ENCODE measurements at places on chromosomes 6 and 20.

DNA sequence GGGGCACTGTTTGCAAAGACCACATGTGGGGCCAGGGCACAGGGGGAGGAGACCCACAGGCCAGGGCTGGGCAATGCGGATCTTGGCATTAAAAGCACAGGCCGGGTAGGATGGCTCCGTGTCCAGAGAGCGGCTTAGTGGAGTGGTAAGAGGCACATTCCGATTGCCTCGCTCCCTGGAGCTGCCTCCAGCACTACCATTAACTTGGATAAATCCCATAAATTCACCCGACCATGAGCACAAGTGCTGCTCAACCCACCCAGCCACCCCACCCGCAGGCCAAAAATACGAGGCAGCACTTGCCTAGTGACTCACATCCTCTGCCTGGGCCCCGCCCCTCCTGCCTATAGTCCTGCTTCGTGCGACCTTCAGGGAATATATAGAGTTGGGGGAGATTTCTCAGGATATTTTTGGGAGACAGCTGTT lies 67.5 kb upstream of the QKI start:
- no peak for DNase-seq

DNA sequence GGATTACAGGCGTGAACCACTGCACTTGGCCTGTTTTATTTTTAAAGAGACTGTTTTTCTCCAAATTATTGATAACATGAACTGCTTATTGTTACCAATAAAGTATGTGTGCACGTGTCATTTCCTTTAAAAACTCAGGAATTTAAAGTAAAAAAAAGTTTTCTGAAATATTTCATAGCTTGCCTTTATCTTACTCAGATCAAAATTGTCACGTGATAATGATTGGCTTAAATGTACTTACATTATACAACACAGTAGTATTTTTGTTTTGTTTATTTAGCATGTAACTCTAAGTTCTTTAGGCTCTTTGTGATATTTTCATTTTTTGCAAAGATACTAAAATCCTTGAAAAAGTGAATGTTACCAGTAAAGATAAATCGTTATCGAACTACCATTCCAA lies 174.1 kb downstream of the ZFAND3 start:
- DNase-seq: no peak

- no peak for DNase-seq
Measured at GRCh38 chr6:47438481-47439347, 38.9 kb upstream of the CD2AP start.

DNA sequence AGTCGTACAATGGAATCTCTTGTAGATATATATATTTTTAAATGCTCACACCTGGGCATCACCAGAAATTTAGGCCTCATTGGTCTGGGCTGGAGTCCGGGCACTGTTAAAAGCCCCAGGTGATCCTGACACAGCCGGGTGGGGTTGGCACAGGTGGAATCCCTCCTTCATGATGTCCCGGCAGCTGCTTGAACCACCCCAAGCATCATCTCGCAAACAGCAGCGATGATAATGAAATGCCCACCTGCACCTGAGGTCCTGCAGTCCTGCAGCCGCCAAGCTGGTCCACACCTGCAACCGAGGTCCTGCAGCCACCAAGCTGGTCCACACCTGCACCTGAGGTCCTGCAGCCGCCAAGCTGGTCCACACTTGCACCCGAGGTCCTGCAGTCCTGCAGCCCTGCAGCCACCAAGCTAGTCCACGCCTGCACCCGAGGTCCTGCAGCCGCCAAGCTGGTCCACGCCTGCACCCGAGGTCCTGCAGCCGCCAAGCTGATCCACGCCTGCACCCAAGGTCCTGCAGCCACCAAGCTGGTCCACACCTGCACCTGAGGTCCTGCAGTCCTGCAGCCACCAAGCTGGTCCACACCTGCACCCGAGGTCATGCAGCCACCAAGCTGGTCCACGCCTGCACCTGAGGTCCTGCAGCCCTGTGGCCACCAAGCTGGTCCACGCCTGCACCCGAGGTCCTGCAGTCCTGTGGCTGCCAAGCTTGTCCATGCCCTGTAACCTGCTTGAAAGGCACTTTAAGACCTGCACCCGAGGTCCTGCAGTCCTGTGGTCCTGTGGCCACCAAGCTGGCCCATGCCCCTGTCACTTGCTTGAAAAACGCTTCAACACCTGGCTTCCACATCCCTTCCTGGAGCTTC lies 261.2 kb downstream of the DLL1 start:
- DNase-seq: no peak

- no peak for DNase-seq
Measured at GRCh38 chr6:161033667-161034066, 42.1 kb downstream of the MAP3K4 start.

DNA sequence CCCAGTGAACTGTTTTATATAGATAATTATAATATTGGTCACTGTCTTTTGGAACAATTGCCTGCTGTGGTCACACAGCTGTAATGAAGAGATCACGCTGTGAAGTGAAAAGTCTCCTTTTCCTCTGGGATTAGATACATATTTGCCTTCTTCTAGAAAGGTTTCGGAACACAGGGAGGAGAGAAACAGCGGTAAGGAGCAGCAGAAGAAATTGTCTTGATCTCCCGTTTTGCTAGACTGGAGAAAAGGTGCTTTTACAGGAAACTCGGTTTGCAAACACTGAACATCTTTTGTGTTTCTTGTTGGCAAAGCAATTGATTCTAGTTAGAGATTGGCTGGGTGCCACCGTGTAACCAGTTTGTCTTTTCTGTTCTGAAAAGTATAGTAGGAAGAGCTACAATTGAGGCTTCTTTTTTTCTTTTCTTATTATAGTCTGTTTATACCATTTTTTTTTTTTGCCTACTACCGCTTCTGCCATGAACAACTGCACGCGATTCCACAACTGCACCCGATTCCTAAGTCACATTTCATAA lies 404.1 kb upstream of the ID4 start:
- DNase-seq: no peak

GRCh38 chr6:158993639-158994038 lies 6.4 kb downstream of the RSPH3 start:
- DNase-seq: no peak

DNA sequence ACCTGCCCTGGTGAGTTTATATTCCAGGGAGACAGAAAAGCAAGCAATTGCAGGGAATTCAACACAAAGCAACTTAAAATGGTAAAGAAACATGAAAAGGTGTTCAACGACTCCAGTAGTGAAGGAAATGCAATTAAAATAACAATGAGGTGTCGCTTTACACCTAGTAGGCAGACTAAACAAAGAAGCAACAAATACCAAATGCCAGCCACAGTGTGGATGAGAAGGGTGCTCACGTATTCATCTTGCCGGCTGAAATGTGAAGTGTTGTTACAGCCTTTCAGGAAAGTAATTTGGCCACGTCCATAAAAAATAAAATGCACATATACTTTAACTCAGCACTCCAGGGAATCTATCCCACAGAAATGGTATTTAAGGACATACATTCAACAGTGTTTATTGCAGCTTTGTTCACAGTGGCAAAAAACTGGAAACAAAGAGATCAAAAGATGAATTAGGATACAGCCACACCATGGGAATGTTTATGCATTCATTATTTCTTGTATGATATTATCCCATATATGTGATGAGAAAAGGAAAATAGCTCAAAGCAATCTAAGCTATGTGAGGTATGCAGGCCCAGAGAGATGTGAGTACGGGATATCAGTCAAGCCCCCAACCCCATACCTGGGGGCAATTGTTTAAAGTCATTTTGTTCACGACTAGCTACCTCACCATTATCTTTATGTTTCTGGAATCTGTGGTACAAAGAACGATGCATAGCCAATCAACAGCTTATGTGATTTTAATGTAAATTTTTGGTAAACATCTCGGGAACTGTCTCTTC lies 266.0 kb upstream of the SOX4 start:
- DNase-seq: no peak

- DNase-seq: no peak
Measured at GRCh38 chr6:166202321-166202733, 34.7 kb upstream of the TBXT start.

- DNase-seq: no peak
Measured at GRCh38 chr6:37125774-37126492, 44.0 kb upstream of the PIM1 start.

GRCh38 chr20:16940701-16941100 lies 192.5 kb downstream of the OTOR start:
- no peak for DNase-seq

DNA sequence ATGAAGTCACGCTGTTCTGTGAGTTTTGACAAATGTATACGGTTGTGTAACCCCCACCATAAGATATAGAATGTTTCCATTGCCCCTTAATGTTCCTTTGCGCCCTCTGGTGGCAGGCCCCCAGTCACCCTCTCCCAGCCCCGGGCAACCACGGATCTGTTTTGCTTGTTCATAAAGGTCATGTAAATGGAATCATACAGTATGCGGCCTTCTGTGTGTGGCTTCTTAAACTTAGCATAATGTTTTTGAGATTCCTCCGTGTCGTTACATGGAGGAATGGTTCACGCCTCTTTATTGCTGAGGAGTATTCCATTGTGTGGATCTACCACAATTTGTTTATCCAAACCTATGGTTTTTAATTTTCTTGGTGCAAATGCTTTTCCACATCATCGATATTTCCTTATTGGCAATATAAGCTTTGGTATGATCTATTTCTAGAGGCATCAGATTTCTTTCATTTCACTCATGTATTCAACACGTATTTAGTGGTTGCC lies 28.4 kb downstream of the LYRM2 start:
- DNase-seq: peak; percentile 3

GRCh38 chr20:8077137-8077466 lies 55.0 kb upstream of the PLCB1 start:
- DNase-seq: no peak

DNA sequence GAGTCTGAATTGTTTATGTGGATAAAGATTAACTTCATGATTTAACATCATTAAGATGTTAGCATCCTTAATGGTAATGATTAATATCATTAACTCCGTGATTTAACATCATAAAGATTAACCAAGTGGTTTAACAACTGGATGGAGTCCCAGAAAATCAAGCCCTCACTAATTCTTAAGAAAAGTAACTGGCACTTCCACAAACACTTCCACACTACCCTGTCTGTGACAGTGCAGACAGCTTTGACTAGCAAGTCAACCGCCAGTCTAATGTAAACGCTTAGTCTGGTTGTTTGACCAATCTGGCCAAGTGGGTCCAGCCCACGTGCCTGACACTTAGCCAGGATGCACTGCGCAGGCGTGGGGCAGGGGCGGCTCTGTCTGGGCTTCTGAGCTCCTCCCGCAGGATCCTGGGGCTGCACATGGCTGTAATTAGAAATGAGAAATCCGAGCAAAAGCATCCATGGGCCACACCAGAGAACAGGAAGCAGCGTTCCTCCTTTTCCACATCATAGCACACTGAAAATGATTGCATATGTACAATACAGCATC lies 424.2 kb downstream of the FOXA2 start:
- DNase-seq: no peak

- no peak for DNase-seq
Measured at GRCh38 chr6:90178384-90178855, 118.2 kb downstream of the BACH2 start.

- DNase-seq: no peak
Measured at GRCh38 chr6:82963191-82963925, 102.3 kb downstream of the UBE3D start.

- peak; percentile 1 for DNase-seq
Measured at GRCh38 chr20:8254911-8255582, 123.0 kb downstream of the PLCB1 start.

DNA sequence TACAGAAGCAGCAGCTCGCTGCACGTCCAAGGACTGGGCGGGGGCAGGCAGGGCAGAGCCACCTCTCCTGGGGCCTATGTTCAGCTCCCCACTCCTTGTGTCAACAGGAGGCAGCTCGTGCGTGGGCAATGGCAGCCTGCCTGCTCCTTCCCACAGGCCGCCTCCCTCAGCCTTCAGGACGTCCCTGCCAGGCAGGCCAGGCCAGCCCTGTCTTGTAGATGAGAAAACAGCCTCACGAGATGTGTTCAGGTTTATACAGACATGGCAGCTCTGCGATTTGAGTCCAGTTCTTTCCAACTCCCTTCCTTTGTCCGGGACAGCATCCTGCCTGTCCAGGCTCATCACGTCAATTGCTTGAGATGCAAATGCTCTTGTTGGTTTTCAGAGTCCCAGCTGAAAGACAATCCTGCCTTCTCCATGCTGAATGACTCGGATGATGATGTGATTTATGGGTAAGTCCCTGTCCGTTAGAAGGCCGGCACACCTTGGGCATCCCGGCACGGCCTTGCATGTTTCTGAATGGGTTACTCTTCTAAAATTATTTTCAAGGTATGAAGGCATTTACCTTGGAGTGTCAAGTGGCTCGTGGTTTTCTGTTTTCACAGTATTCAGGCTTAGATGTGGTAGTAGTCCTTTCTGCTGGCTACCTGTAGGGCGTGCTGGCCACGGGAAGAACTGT lies 13.5 kb downstream of the DYNLT1 start:
- DNase-seq: no peak

GRCh38 chr6:90596967-90597539 lies 10.2 kb upstream of the MAP3K7 start:
- no peak for DNase-seq

GRCh38 chr6:3545156-3545555 lies 88.3 kb upstream of the SLC22A23 start:
- DNase-seq: no peak

- no peak for DNase-seq
Measured at GRCh38 chr20:60055740-60056139, 97.5 kb downstream of the CDH26 start.

DNA sequence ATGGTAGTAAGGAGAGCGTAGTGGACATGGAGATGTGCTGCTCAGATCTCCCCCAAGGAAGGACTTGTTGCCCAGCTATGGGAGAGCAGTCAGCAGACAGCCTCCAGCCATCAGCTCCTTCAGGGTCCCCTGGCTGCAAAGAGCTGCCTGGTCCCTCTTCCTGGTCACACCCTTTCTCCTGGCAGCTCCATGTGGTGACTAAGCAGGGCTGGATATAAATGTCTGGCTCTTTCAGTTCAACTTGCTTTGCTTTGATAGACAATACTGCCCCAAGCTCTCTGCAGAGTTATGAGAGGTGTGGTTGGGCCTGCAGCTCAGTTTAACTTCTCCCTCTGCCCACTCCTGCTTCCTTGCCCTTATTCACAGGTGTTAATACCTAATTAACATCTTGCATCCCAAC lies 64.1 kb upstream of the DDR1 start:
- peak; percentile 69 for DNase-seq

GRCh38 chr6:88166493-88167351 lies 575 bp upstream of the CNR1 start:
- DNase-seq: no peak

- DNase-seq: no peak
Measured at GRCh38 chr6:28953585-28954258, 29.9 kb upstream of the TRIM27 start.

DNA sequence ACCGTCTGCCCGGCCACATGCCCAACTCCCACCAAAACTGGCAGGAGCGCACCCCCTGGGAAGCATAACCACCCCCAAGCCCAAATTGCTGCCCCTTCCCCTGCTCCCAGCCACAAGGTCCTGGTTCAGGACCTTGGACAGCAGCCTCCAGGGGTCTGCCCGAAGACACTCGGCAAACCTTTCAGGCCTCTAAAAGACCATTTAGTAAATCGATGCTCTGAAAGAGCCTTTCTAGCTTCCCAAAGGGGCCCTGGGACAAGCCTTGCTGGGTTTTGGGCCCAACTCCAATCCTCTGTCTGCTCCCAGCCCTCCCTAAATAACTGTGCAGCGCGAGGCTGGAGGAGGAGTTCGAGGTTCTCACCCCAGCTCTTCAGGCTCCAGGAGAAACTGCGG lies 30.5 kb downstream of the GRM4 start:
- no peak for DNase-seq

- no peak for DNase-seq
Measured at GRCh38 chr6:36822506-36823269, 16.6 kb downstream of the CPNE5 start.

All from GM04504 (cell line).